ENCODE measurements at places on chromosomes 7 and 10.
A peak's percentile ranks its signal among the peaks of the same experiment; 100 is the strongest.

DNA sequence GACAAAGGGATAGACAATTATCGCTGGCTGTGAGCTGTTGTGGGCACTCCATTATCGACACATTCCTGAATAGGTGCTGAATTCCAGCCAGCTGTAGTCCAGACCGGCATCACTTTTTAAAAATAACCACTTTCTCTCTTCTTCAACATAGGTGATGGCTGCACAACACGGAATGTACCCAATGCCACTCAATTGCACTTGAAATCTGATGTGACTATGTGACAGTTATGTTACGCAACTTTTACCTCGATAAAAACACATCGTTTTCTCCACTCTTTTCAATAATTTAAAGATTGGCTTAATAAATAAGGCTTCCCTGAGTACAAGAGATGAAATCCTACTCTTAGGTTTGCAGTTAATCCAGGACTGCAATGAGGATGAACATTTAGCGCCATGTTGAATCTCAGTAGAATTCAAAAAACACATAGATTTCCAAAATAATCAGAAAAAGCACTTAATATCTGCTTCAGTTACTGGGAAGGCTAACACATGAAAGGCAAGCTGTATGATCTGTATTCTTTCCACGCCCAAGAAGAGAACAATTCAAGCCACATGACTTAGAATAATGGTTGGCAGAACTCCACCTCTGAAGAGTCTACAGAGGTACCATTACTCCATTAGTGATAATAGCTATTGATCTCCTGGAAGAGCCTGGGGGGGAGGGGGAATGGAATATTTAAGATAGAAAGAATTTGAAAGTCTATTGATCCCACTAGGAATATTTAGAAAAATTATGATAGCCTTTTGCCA is 3.6 kb downstream of the YWHAG start:
- no peak for DNase-seq

GRCh38 chr10:129904323-129904722 is 59.8 kb downstream of the EBF3 start:
- DNase-seq: no peak

DNA sequence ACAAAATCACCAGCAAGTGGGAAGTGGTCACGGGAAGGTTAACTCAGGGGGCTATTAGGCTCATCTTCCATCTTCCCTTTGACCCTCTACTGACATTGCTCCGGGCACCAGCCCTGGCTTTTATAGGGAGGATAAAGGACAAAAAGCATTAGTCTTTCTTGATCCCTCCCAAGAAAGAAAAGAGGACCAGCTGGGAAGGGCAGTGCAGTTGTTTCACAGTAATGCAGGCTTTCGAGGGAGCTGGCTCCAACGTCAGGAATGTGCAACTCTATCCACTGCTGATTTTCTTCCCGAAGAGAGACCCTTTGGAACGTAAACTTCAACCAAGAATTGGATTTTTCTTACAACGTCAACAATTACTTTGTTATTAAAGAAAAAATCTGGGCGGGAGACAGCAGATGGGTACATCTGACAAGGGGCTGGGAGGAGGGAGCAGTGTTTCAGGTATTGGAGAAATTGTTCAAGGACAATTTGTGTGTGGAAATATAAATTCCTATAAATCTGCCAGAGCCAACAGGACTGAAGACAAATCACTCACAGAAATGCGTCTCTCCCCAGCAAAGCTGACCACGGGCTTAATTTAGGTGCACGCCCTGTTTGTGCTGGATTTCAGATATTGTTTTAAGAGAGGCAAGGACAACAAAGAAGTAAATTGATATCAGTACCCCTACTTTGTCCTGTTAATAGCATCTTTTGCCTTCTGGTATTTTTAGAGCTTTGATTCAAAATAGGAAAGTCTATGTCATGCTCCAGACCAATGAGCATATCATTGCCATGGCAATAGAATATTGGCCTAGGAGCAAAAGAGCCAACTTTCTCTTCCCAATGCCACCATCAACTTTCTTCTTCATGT is 23.4 kb upstream of the ARID5B start:
- no peak for DNase-seq

GRCh38 chr7:98120559-98120958 is 13.9 kb downstream of the LMTK2 start:
- no peak for DNase-seq

GRCh38 chr7:101910991-101911799 is 93.8 kb downstream of the CUX1 start:
- DNase-seq: no peak

GRCh38 chr7:55533050-55533728 is 39.1 kb downstream of the VOPP1 start:
- DNase-seq: peak; percentile 62

DNA sequence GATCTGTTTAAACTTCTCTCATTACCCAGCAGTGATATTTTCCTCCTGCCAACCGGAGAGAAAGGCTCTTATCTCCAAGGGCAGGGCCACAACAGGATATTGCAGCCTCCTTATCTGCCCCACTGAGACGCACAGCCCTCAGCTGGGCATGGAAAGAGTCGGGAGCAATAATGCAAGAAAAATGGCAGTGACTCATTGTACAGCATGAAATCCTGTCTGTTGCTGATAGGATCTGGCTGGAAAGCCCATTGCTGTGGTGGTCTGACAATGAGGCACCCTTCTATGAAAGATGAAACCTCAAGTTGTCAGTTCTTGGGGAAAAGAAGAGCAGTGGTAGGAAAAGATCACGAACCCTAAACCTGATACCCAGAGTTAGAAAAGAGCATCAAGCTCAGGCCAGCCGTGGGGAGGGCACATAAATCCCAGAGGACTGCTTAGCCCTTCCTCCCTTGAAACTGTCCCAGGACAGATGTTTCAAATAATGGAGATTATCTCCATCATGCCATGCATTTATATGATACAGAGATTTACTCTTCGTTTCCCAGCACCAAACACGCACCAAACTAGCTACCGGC is 47.0 kb upstream of the FIGNL1 start:
- DNase-seq: no peak

Data from activated T-helper 9 cell treated with anti-CD3 and anti-CD28 coated beads, Interleukin-2, amount 50 U/mL, for 16 hours (primary cell).